Right renal cortex interstitium (tissue), 3 donors: ENCODE measurements at places on chromosomes 7 and 10. TPM values are rescaled to one million over a fixed set of nuclear protein-coding genes. Genes with fewer than 3 reads are reported as not detected.

GRCh38 chr7:121605317-121605680 is 209.2 kb upstream of the FAM3C start:
- DNase-seq = no peak

GRCh38 chr7:131302876-131303707 is 24.6 kb upstream of the MKLN1 start:
- no peak for DNase-seq

DNA sequence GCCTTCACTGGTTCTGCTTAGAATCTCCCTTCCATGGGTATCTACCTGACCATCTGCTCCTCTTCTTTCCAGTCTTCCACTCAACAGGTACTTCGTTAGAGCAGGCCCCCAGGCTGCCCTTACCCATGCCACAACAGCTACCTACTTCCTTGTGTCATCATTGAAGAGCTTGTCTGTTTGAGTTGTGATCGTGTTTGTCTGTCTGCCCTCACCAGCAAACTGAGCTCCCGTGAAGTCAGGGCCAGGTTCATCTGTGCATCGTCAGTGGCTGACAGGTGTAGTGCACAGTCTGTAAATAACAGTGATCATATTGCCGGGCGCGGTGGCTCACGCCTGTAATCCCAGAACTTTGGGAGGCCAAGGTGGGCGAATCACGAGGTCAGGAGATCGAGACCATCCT is 5.0 kb downstream of the NIPSNAP2 start:
- DNase-seq = no peak

DNA sequence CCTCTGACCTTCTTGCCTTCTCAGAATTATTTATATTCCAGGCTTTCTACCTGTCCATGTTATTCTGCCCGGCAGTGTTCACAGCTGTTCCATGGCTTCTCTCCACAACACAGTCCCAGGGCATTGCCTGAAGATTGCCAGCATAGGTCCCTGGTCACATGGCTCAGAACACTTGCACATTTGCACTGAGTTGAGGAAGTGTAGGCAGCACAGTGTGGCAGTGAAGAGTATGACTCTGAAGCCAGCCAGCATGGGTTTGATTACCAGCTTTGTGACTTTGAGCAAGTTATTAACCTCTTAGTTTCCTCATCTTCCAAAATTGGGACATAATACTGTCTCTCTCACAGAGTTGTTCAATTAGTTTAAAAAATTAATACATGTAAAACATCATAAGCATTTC is 73.2 kb upstream of the NEUROD6 start:
- DNase-seq = no peak

Gene BICC1
- 89.3 TPM for polyA plus RNA-seq

GRCh38 chr10:110209926-110210673 is 2.7 kb downstream of the MXI1 start:
- DNase-seq = peak; percentile 19

DNA sequence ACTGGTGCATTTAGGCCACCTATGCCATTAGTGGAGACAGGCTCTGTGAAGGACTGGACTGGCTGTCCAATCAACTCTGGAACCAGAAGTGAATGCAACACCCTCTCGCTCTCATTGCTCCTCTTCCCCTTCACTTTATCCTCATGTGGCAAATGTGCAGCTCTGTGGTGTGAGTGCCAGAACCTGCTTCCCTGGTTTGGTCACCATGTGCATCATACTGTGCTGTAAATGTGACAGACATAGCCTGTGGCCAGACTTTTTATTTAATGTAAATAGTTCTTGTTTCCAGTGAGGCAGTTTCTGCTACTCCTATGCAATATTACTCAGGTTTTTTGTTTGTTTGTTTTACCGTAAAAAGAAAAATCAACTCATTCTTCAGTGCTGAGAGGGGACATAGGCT is 73.0 kb upstream of the PPP1R9A start:
- no peak for DNase-seq

Gene GBX1
- not detected for polyA plus RNA-seq

Gene NRBF2
- 25.1 TPM for polyA plus RNA-seq

Gene HOXA2
- polyA plus RNA-seq = 6.7 TPM

DNA sequence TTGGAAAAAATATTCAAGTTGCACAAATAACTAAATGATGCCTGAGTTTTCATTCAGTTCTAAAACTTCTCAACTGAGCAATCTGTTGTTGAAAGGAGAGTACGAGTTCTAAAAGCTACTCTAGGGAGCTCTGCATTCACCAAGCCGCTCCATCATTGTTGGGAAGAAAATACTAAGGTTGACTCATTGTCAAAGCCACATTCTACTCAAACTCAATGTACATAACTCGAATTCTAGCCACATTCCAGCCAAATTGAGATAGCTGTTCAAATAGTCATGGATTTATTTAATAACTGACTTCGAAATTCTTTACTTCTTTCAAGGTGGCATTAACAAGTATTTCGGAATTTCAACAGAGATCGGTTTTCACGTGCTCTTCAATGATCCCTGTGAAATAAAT is 63.4 kb downstream of the KIAA1217 start:
- no peak for DNase-seq

Gene HABP2
- 0.65 TPM for polyA plus RNA-seq

Gene PLA2G12B
- polyA plus RNA-seq = 6.7 TPM

- peak; percentile 86 for DNase-seq
Measured at GRCh38 chr10:21292763-21293517, 232.5 kb downstream of the SKIDA1 start.

Gene LSM5
- 98.9 TPM for polyA plus RNA-seq

GRCh38 chr7:78253850-78254725 is 455.5 kb downstream of the PHTF2 start:
- no peak for DNase-seq

- no peak for DNase-seq
Measured at GRCh38 chr7:156005202-156005691, 193.0 kb upstream of the SHH start.

Gene MRLN
- not detected for polyA plus RNA-seq

DNA sequence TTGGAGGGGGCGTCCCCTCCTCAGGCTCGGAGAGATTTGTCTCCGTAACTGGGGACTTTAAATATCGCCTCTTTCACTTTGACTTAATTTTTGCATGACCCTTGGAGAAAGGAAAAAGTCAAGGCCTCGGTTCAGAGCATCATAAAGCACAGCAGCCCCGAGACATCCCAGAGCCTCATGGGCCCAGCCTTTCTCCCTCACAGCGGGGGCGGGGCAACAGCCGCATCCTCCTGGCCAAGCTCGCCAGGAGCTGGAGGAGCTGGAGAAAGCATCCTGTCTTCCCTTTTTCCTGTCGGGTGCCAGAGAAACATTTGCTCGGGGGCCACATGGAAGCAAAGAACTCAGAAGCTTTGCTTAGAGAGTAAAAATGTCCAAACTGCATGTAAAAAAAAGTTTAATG is 43.6 kb upstream of the DPYSL4 start:
- no peak for DNase-seq
